ENCODE measurements at places on chromosomes 12 and 14.

- DNase-seq: no peak
Measured at GRCh38 chr12:6040815-6041214, 83.7 kb downstream of the VWF start.

GRCh38 chr12:90368081-90368480, 586.9 kb downstream of the CCER1 start:
- no peak for DNase-seq

DNA sequence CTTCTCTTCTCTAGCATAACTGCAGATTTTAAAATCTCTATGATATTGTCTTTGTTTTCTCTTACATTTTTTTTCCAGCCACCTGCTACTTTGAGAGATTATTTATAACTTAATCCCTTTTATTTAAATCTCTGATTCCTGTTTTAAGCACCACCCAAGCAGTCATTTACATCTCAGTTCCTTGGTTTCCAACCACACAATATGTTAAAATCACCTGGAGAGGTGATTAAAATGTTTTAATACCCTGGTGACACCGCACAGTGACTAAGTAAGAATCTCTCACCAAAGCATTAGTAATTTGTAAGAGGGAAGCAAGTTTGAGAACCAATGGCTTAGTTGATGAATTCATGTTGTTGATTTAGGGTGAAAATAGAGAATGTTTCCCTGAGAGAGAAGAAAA, 849.8 kb downstream of the TMTC2 start:
- DNase-seq: no peak

GRCh38 chr14:59252772-59253500, 64.5 kb downstream of the DAAM1 start:
- DNase-seq: no peak

GRCh38 chr12:124607681-124608425, 40.4 kb upstream of the NCOR2 start:
- DNase-seq: no peak

Measured in Panc1 (cell line).